Stimulated activated naive CD4-positive, alpha-beta T cell (primary cell): ENCODE measurements at places on chromosomes 5 and 9.

DNA sequence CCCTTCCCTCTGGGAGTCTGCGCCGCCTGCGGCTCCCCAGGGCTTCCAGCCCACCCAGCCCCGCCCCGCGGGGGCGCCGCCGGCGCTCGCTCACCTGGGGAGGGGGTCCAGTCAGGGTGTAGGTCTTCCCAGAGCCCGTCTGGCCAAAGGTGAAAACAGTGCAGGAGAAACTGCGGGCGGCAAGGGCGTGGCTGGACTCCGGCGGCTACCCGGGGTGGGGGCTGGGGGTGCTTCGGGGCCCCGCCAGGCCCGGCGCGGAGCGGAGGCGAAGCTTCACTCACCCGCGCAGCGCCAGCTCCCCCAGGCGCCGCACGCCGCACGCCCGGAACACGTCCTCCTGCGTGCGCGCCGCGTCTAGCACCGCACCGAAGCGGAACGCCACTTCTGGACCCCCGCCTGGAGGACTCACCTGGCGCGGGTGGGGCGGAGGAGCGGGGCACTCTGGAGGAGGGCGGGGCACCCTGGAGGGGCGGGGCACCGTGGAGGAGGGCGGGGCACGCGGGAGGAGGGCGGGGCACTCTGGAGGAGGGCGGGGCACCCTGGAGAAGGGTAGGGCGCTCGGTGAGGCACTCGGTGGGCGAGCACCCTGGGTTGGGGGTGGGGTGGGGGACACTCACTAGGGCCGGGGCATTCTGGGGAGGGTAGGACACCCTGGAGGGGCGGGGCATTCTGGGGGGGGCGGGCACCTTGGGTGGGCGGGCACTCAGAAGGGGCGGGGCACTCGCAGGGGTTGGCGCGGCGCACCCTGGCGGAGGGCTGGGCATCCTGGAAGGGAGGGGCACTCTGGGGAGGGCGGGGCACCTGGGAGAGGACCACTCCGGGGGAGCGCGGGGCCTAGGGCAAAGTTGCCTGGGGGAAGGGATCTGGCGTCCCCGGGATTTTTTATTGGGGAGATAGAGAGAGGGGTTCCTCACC, 814 bp downstream of the KIF12 start:
- DNase-seq = no peak

GRCh38 chr5:38529955-38530646, 26.3 kb downstream of the LIFR start:
- no peak for DNase-seq

GRCh38 chr9:110021891-110022290, 186.1 kb downstream of the C9orf152 start:
- no peak for DNase-seq

DNA sequence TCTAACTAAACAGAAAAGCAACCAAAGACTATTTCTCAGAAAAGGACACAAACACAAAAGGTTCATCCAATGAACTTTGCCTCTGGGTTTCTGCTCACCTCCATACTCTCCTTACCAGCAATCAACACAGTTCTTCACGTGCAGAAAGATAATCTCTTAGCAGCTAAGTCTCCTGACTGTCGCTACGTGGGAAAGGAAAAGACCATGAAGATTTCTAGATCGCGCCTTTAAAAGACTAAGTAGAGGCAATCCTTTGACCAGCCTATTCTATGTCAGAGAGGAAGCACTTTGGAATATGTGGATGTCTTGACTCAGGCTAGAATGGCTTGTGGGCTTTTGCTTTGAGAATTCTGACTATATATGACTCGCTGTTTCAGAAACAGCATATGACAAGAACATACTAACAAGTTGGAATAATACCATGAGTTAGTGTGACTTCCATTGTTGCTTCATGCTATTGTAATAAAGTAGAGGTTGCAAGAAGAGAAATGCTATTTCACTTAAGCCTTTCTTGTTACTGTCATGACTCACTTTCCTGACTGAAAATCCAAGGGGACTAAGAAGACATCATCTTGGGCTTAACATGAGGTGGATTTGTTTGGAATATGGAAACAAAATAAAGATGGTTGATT, 339.5 kb upstream of the RFX3 start:
- DNase-seq = no peak

GRCh38 chr9:137276473-137277328, 825 bp upstream of the TOR4A start:
- DNase-seq = no peak

- DNase-seq = no peak
Observed at GRCh38 chr5:31733371-31733770, 94.4 kb downstream of the PDZD2 start.

DNA sequence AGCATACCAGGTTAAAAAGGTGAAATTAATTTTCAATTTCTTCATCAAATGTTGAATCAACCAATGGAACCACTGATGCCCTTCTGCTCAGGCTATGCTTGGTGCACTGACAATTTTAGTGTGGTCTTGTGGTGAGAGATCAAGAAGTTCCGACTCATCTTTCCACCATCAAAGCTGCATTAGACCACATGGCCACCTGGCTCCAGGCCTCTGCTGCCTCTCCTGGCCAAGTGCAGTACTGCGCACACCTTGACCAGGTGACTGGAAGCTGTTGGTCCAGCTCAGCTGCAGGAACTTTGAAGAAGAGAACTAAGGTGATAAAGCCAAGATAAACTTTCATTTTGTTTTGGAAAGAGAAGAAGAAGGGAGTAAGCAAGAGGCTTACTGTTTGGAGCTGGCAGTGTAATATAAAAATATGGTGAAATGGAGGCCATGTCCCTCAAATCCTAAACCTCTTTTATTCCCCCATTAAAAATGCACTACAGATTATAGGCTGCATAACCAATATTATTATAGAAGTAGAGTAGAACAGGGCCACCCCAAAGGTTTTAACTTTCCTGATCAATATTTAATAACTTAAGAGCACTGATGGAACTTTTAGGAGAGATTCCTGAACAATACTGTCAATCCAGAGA, 315.5 kb upstream of the C9orf72 start:
- DNase-seq = no peak

DNA sequence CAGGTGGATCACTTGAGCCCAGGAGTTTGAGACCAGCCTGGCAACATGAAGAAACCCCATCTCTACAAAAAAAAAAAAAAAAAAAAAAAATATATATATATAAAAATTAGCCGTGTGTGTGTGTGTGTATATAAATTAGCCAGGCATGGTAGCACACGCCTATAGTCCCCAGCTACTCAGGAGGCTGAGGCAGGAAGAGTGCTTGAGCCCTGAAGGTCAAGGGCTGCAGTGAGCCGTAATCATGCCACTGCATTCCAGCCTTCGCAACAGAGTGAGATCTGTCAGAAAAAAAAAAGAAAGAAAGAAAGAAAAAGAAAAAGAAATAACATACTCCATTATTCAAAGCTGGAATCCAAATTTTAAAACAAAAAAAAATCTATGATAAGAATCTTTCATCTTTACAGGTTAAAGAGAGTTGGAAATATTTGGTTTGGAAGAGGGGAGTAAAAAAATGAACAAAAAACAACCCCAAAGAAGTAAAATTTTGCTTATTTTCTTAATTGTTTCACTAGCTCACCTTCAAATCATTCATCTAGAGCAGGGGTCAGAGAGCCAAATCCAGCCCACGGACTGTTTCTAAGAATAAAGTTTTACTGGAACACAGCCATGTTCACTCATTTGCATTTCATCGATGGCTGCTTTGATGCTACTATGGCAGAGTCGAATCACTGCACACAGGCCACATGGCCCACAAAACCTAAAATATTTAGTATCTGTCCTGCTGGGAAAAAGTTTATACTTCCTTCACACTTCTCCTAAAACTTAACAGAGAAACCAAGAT, 109.9 kb downstream of the DROSHA start:
- no peak for DNase-seq

DNA sequence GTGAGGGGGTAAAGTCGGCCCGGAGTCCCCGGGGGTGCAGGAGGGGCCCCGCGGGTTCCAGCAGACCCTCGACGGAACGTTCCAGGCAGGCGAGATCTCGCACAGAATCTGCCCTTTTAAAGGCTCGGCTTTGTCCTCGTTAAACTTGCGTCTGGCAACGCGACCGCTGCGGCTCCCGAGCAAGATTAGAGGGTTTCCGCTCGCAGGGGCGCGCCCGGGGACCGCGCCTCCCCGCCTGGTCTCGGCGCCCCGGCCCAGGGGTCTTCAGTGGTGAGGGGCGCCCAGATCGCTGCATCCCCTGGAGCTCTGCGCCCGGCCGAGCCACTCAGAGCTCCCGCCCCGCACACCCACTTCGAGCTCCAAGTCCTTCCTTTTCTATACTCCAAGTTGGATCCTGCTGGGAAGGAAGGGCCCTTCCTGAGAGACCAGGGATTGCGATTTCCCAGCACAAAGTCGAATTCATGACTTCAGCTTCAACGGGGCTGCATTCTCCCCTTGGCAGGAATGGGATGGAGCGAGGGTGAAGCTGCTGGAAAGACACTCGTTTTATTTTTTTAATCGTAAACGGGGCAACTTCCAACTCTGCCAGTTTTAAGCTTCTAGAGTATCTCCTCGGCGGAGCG, 11.3 kb downstream of the PROP1 start:
- no peak for DNase-seq

- DNase-seq = no peak
Observed at GRCh38 chr5:178081571-178082243, 31.6 kb upstream of the N4BP3 start.

- DNase-seq = no peak
Observed at GRCh38 chr5:93924628-93925027, 183.2 kb upstream of the POU5F2 start.

GRCh38 chr9:38259519-38260218, 132.8 kb upstream of the ALDH1B1 start:
- DNase-seq = no peak

GRCh38 chr5:139387611-139388197, 2.0 kb downstream of the MZB1 start:
- no peak for DNase-seq

DNA sequence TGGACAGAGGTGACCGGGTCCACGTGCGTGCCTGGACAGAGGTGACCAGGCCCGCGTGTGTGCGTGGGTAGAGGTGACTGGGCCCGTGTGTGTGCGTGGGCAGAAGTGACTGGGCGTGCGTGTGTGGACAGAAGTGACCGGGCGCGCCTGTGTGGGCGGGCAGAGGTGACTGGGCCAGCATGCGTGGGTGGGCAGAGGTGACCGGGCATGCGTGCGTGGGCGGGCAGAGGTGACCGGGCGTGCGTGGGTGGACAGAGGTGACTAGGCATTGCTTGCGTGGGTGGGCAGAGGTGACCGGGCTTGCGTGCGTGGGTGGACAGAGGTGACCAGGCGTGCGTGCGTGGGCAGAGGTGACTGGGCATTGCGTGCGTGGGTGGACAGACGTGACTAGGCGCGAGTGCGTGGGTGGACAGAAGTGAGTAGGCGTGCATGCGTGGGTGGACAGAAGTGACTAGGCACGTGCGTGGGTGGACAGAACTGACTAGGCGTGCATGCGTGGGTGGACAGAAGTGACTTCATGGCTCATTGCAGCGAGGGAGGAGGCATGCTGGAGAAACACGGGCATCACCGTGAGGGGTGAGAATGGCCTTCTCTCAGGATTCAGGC, 254.1 kb upstream of the IRX4 start:
- no peak for DNase-seq

DNA sequence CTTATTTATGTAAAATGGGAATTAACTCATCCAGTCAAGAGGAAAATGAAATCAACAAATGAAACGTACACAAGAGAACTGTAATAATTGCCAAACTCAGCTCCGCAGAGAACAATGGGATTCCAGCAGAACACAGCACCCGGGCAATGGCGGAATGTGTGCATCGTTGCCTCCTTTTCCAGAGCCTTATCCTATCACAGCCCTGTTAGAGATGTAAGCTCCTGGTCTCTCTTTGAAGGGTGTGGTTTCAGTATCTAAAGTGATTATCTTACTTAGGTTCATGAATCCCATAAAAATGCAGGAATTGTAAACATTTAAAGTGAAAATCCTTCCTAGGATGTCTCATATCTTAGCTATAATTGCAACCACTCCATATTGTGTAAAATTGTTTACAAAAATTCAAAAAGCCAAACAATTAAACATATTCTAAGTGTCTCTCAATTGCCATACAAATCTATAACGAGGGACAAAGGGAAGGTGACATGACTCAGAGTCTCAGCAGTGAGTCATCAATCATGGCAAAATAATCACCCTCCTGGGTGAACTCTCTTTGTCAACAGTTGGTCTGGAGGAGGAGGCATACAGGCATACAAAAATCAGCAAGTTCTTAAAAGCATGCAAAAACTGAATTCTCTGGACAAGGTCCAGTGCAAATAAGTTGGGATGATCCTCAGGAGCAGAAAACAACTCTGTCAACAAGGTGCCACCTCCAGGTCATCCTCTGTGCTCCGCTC, 22.6 kb downstream of the SEMA5A start:
- DNase-seq = no peak

- no peak for DNase-seq
Observed at GRCh38 chr9:34515959-34516358, 6.8 kb downstream of the ENHO start.

DNA sequence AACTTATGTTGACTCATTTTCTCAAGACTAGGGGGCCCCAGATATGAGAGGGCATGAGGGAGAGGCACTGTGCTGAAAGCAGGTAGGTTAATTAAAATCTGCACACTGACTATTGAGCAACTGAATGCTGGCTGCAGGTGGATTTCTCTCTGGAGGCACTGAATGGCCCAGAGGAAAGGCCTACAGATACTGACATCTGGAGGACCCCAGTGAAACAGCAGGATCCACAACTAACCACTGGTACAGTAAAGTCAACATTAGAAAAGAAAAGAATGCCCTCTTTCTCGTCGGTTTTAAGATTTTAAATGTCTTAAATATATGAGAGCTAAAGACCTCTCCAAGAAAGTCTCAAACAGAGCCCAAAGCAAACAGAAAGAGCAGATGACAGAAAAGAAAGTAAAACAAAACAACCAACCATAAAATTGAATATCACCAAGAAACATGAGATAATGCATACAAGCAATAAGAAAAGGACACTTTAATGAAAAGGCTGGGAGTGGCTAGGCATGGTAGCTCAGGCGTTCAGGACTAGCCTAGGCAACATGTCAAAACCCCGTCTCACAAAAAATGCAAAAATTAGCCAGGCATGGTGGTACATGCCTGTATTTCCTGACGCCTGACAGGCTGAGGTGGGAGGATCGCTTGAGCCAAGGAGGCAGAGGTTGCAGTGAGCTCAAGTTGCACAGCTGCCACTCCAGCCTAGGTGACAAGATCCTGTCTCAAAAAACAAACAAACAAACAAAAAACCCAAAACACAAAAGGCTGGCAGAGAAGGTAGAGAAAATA, 43.3 kb downstream of the PUM3 start:
- DNase-seq = no peak

- no peak for DNase-seq
Observed at GRCh38 chr5:111129938-111130337, 37.8 kb downstream of the WDR36 start.

- DNase-seq = no peak
Observed at GRCh38 chr5:178467205-178467567, 123.0 kb downstream of the COL23A1 start.

GRCh38 chr5:93658044-93658443, 75.0 kb downstream of the NR2F1 start:
- DNase-seq = no peak

- DNase-seq = no peak
Observed at GRCh38 chr9:121679901-121680635, 28.6 kb downstream of the DAB2IP start.

DNA sequence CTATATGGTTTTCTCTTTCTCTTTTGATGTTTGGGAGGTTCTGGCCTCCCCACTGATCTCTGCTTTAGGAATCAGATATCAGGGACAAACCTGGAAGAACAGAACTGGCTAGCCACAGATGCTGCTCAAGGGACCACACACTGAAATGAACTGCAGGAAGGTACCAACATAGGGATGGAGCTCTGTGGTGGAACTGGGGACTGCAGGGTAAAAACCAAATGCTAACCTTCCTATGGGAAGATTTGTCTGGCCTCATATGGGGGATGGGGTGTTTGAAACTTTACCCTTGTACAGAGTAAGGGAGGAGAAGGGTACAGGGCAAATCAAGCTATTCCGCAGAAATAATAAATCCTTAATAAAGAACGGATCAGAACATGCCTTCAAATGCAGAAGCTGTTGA, 49.4 kb downstream of the ELOVL7 start:
- DNase-seq = no peak
